Kidney tubule cell (primary cell): ENCODE measurements at places on chromosomes 3 and 15.

DNA sequence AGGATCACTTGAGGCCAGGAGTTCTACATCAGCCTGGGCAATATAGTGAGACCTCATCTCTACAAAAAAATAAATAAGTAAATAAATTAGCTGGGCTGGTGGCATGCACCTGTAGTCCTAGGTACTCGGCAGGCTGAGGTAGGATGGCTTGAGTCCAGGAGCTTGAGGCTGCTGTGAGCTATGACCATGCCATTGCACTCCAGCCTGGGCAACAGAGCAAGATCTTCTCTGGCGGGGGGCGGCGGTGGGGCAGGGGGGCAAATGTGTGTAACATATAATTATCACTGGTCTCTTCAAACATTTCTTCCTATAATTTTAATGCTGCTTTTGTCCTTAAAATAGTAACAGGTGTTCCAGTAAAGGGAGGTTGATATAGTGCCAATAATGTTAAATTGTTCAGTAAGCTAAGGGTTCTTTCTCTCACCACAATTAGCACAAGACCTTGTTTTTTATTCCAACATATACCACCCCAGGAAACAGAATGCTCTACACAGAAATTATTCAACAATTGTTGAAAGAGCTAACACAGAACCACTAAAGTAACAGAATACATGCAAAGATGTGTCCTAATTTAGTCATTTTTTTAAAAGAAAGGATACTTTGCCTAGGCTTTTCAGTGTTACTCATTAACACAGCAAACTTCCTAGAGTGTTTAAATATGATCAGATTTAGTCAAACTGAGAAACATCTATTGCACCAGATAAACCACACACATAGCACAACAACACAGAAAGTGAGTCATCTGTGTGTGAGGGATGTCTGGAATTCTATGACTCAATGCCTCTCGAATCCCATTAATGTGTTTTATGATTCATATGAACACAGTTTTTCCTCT lies 29.1 kb downstream of the ANKRD28 start:
- peak; percentile 97 for DNase-seq

DNA sequence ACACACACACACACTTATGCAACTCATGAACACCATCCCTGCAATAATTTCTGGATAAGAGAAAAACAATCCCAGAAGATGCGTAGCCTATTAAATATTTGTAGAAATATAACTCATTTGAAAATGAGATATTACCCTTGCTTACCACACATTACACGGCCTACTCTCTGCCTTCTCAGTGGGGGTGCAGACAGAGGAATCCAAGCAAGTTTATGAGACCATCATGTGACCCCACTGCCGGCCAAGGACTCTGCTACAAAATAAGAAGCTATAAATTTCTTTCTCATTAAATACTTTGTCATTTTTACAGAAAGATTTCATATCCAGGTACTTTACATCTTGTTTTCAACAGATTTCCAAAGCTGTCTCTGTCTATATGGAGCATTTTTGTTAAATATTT lies 286.3 kb downstream of the ZNF385D start:
- DNase-seq = no peak

DNA sequence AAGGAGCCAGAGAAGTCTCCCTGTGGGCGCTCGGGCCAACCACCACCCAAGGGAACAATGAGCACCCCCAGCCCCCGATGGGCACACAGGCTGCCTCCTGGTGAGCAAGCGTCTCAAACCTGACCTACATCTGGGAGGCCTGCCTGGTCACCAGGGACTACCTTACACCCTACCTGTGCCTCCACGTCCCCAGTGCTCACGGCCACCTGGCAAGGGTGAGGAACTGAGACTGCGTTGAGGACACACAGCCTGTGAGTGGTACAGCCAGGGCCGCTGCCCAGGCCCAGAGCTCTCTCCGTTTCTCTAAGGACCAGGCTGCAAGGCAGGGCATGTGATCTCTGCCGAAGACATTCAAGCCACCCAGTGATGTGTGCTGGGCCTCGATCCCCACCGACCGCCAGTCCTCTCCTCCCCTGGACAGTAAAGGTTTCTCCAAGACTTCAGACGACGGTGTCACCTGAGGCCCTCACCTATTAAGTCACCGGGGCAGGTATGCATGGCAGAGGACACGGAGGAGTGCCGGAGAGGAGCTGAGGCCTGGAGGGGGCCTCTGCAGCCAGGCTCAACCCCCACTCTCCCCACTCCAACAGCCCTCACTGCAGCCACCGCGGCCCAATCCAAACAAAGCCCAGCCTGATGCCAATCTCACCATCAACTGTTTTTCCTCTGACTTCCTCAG lies 2.8 kb downstream of the GOLGA8A start:
- no peak for DNase-seq

DNA sequence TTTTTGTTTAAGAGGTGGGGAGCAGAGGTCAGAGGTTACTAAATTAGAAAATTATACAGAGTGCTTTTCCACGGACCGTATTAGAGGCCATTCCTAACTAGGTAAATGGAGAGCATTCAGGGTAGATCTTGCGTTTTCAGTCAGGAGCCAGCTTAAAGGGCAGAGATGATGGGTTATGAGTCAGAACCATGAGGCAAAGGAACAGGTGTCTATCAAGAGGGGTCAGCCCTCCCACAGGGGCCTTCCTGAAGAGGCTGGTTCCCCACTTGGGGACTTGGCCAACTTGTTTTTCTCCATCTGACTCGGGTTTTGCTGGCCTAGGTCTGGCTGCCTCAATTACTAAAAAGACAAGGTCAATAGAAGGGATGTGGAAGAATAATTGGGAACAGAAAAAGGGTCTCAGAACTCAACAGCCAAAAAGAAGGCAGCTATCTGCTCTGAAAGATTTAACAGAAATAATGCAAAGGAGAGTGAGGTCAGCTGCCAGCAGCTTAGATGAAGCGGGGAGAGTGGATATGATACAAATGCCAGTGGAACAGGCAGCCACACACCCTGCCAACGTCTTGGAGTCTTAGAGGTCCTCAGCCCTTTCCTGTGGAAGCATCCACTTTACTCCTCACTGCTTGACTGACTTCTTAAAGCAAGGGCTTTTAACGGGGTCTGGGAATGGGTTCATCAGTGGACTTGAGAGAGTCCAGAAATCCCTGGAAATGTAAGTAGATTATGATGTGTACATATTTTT lies 17.6 kb downstream of the MTMR14 start:
- no peak for DNase-seq

DNA sequence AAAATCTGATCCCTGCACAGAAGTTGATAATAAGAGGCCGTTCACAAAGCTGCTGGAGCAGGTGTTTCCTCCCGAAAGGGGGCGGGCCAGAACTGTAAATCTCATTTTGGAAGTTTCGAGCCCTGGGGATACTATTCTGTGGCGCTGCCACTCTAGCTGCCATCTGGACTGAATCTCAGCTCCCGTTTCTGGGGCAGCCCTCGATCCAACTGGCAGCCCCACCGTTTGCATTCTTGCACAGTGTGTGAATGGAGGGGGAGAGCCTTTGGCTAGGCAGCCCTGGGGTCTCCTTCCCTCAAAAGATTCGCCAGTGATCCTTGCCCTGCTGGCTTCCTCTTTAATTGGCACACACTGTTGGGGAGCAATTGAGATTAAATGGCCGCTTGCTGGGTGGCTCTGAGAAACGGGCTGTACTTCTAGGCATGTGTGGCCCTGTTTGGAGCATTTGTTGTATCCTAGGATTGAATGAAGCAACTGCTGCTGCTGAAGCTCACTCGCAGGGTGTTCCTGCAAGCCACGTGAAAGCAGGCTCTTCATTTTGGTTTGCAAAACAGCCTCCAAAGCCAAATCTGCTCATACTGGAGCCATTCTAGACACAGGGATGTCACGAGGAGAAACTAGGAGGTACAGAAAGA lies 57.2 kb upstream of the TOPAZ1 start:
- no peak for DNase-seq

GRCh38 chr15:70156671-70157271 lies 59.1 kb upstream of the TLE3 start:
- DNase-seq = peak; percentile 45

DNA sequence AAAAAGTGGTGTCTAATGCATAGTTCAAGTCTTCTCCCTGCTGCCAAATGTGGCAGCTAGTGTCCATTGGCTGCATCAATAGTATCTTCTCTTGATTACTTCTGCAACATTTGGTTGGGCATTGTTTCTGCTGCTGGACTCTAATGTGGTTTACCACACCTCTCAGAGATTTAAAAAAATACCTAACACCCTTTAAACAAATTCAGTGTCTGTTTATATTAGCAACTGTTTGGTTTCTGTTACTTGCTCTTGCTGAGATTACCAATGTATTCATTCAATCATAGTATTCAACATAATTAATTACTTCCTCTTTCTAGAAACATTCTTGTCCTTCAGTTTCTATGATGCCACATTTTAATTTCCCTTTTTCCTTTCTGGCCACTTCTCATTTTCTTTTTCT lies 20.3 kb upstream of the NECTIN3 start:
- no peak for DNase-seq

- DNase-seq = peak; percentile 76
These were observed 50.1 kb downstream of the PPM1L start for GRCh38 chr3:160806094-160806493.

GRCh38 chr3:11661052-11661656 lies 17.4 kb upstream of the VGLL4 start:
- no peak for DNase-seq

- DNase-seq = no peak
These were observed 325.2 kb downstream of the ZBBX start for GRCh38 chr3:167054926-167055325.

DNA sequence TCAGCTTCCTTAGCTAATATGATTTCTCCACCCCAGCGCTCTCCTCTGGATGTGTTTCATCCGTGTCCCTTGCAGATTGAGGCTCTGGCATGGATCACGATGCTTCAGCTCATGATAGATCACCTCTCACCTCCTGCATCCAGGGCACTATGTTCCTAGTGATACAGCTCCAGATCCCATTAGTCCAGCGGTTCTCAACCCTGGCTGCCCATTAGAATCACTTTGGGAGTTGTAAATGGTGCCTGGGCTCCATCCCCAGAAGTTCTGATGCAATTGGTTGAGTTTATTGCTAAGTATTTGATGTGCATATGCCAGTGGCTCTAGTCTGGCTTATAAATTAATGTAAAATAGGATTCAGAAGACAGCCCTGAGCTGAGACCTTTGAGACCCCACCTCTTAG lies 34.5 kb downstream of the INSYN1 start:
- no peak for DNase-seq

- no peak for DNase-seq
These were observed 22.7 kb downstream of the ERICH6 start for GRCh38 chr3:150681057-150681456.

GRCh38 chr3:127585813-127586413 lies 4.6 kb downstream of the TPRA1 start:
- no peak for DNase-seq

GRCh38 chr3:104436506-104436905 lies 930.2 kb upstream of the ALCAM start:
- DNase-seq = no peak

DNA sequence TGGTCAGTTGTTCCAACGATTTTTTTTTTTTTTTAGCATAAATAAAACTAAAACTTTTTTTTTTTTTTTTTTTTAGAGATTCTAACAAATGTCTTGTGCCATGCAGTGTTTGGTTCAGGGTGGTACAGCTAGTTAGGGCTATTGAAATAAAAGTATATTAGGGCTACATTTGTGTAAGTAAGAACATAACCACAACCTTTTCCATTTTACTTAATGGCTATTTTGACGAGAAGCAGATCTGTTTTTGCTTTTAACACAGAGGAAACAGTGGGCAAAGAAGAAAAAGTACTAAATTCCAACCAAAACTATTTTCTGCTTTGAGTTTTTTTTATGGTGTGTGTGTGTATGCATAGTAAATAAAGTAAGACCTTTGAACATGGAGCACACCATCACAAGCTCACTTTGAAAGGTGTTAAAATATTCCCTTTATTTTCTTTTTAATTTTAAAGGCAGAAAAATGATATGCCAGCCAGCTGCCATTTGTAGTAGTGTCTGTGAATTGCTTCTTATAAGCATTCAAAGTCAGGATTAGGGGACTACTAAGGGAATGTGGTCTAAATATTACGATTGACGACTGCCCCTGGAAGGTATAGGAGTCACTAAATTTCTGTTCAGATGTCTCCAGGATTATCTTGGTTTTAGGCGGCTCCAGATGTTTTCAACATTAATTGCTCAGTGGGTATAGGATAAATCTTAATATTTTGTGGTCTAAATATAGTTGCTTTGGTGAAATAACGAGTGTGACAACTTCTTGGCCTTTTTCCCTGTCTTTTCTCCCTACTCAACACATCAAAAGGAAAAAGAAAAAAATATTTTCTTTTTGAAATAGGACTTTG lies 3.1 kb downstream of the RARB start:
- DNase-seq = no peak

DNA sequence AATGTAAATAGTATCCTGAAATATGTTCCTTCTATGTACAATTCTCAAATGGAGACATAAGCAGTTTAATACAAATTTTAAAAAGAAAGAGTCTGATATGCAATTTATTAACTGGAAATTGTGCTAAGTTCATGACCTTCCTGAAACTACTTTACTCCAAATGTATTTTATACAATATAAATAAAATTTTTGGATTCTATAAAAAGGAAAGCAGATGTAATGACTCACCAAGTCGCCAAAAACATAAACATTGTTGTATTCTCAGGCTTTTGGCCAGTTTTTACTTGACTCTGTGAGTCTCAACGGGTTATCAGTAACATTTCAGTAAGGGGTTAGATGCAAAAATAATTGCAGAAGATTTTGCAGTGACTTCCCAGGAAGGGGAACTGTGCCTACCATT lies 948.2 kb downstream of the EPHA3 start:
- no peak for DNase-seq

- DNase-seq = no peak
These were observed 30.0 kb downstream of the STARD5 start for GRCh38 chr15:81293728-81294515.
